ENCODE measurements at places on chromosomes 11 and 22. TPM values are rescaled to one million over a fixed set of nuclear protein-coding genes. Genes with fewer than 3 reads are reported as not detected.

MPZL2 gene
- total RNA-seq: 0.58 TPM

OR51E2 gene
- total RNA-seq: not detected

MUC15 gene
- not detected for total RNA-seq

SLC43A3 gene
- 81.7 TPM for total RNA-seq

OR51I1 gene
- total RNA-seq: not detected

SLC25A1 gene
- 1.2 TPM for total RNA-seq

SPDYC gene
- not detected for total RNA-seq

LUZP2 gene
- total RNA-seq: not detected

GGTLC2 gene
- not detected for total RNA-seq

SMIM35 gene
- not detected for total RNA-seq

PKP3 gene
- total RNA-seq: 221 TPM

- peak; percentile 24 for DNase-seq
- H3K4me1 ChIP-seq: peaks cover 44% of the 10 kb centered on the region
- H3K4me3 ChIP-seq: no peak overlapping the region
- no peaks in the 10 kb centered on the region for H3K36me3 ChIP-seq
- peak overlapping the region; percentile 89 for H3K27ac ChIP-seq
Observed at GRCh38 chr11:2467695-2468055, 22.9 kb downstream of the KCNQ1 start.

GRCh38 chr11:18429332-18429731 is 17.2 kb downstream of the LDHC start:
- H3K27ac ChIP-seq: no peak overlapping the region
- H3K4me1 ChIP-seq: no peaks in the 10 kb centered on the region
- H3K4me3 ChIP-seq: no peak overlapping the region

DNA sequence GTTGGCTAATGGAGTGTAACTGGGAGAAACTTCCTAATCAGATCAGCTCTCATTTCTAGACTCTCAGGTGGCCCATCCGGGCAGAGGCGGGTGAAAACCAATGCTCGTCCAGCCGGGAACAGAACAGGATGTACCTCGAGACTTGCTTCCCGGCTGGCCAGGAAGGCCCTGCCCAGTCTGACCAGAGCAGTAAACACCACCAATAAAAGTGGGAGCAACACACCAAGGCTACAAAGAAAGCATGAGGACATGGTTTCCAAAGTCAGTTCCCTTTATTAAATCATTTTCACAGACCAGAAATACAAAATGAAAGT is 940 bp upstream of the TNKS1BP1 start:
- DNase-seq: peak; percentile 80
- peak overlapping the region; percentile 77 for H3K4me3 ChIP-seq
- peaks cover 36% of the 10 kb centered on the region for H3K4me1 ChIP-seq
- H3K27ac ChIP-seq: peak overlapping the region; percentile 98
- peaks cover 48% of the 10 kb centered on the region for H3K36me3 ChIP-seq

DNA sequence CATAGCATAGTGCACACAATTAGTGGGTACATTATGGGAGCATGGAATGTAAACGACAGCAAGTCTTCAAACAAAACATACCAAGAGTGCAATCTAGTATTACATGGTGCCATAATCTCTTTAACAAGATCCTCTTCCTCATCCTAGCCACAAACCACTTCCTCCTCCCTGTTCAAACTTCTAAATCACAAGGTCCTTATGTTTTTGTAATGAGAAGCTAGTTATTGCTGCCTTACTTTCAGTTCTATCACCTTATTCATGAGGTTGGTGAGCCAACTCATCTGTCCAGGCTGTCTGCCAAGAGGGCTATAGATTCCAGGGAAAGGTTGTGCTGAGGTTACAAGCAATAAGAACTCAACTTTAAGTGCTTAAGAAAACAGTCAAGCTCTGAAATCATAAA is 195.4 kb upstream of the ARHGAP20 start:
- H3K36me3 ChIP-seq: no peaks in the 10 kb centered on the region
- peak; percentile 47 for DNase-seq
- H3K4me1 ChIP-seq: peaks cover 26% of the 10 kb centered on the region
- no peaks in the 10 kb centered on the region for H3K27me3 ChIP-seq
- H3K4me3 ChIP-seq: no peak overlapping the region

DNA sequence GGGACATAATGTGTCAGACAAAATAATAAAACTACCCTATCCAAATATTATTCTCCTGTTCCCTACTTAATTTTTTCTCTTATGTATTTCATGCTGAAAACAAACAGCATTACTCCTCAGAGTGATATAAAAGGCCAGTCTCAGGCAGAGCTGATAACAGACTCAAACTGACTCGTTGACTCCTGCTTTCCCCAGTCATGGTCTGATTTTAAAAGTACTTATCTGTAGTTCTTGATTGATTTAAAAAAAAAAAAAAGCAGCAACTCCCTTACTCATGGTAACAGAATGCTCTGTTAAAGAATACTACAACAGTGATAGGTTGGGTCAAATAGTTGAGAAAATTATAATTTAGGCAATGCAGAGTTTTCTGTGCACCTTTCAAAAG is 90.3 kb upstream of the BARX2 start:
- no peaks in the 10 kb centered on the region for H3K27me3 ChIP-seq
- peak; percentile 61 for DNase-seq
- H3K4me3 ChIP-seq: no peak overlapping the region
- H3K36me3 ChIP-seq: no peaks in the 10 kb centered on the region
- peaks cover 5% of the 10 kb centered on the region for H3K4me1 ChIP-seq

- DNase-seq: peak; percentile 91
- peaks cover 12% of the 10 kb centered on the region for H3K4me1 ChIP-seq
- peak overlapping the region; percentile 7 for H3K27ac ChIP-seq
- H3K36me3 ChIP-seq: no peaks in the 10 kb centered on the region
- H3K27me3 ChIP-seq: no peaks in the 10 kb centered on the region
Observed at GRCh38 chr11:73661035-73661628, 14.8 kb downstream of the PLEKHB1 start.

GRCh38 chr22:24051568-24051967 is 40.5 kb downstream of the CABIN1 start:
- no peaks in the 10 kb centered on the region for H3K4me1 ChIP-seq
- no peak overlapping the region for H3K27ac ChIP-seq
- H3K27me3 ChIP-seq: no peaks in the 10 kb centered on the region
- no peak for DNase-seq

DNA sequence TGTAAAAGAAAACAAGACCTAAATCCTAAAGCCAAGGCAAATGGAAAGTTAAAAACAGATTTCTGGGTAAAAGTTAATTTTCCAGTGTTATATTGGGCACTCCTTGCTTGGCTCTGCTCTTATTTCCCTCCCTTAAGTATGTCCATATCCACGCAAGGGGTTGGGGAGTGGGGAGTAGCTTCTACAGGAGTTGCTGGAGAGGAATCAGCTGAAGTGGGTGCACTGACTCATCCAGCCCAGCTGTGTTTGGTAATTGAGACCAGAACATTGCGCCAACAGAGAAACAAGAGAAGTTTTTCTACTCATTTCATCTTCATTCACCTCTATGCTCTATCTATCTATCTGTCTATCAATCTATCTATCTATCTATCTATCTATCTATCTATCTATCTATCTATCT is 298.4 kb upstream of the PDGFD start:
- DNase-seq: no peak
- H3K4me1 ChIP-seq: no peaks in the 10 kb centered on the region
- no peak overlapping the region for H3K27ac ChIP-seq

GRCh38 chr11:75945446-75945845 is 130.4 kb downstream of the UVRAG start:
- no peaks in the 10 kb centered on the region for H3K36me3 ChIP-seq
- H3K27ac ChIP-seq: no peak overlapping the region
- H3K4me3 ChIP-seq: no peak overlapping the region
- peaks cover 10% of the 10 kb centered on the region for H3K4me1 ChIP-seq
- no peak for DNase-seq
- H3K27me3 ChIP-seq: no peaks in the 10 kb centered on the region

DNA sequence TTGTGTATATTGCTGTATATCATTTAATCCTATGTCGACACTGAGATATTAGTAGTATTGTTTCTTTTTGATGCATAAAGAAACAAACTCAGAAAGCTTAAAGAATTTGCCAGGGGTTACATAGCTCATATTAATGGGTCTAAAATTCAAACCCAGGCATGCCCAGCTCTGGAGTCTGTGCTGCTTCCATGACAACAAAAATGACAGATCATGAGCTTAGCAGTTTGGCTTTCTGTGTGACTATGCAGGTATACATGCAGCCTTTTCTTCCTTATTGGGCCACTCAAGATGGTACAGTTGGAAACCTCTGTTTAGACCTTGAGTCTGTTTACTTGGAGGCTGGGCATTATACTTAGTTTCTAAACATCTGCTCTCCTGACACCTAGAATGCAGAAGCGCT is 220.5 kb upstream of the TENM4 start:
- no peak for DNase-seq
- H3K27me3 ChIP-seq: no peaks in the 10 kb centered on the region
- no peak overlapping the region for H3K27ac ChIP-seq

- H3K27ac ChIP-seq: no peak overlapping the region
- no peak overlapping the region for H3K4me3 ChIP-seq
Observed at GRCh38 chr11:58058276-58059006, 27.7 kb downstream of the OR6Q1 start.

- H3K4me1 ChIP-seq: no peaks in the 10 kb centered on the region
- H3K4me3 ChIP-seq: no peak overlapping the region
- no peak for DNase-seq
- H3K27ac ChIP-seq: no peak overlapping the region
Observed at GRCh38 chr11:75271730-75272129, 31.2 kb downstream of the TPBGL start.

- H3K4me1 ChIP-seq: peaks cover 34% of the 10 kb centered on the region
- DNase-seq: peak; percentile 60
- no peak overlapping the region for H3K4me3 ChIP-seq
- peaks cover 37% of the 10 kb centered on the region for H3K36me3 ChIP-seq
Observed at GRCh38 chr11:46537537-46538295, 56.1 kb downstream of the AMBRA1 start.

DNA sequence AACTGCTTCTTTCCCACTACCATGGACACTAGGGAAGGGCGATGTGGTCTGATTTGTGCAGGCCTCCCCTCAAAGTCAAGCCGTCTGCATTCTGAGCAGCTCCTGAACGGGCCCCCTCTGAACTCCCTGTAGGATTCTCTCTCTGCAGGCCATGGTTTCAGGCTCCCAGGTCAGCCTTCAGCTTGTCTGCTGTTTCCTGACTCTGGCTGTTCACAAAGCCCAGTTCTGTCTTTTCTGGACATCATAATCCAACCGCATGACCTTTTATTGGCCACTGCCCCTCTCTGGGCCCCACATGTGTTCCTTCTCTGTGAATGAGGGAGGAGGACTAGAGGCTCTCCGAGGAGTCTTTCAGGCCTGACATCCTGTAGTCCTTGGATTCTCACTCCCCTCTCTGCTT is 161.0 kb downstream of the FEZ1 start:
- H3K4me1 ChIP-seq: no peaks in the 10 kb centered on the region
- H3K27ac ChIP-seq: no peak overlapping the region
- no peaks in the 10 kb centered on the region for H3K27me3 ChIP-seq
- DNase-seq: peak; percentile 39
- H3K36me3 ChIP-seq: no peaks in the 10 kb centered on the region
- no peak overlapping the region for H3K4me3 ChIP-seq

DNA sequence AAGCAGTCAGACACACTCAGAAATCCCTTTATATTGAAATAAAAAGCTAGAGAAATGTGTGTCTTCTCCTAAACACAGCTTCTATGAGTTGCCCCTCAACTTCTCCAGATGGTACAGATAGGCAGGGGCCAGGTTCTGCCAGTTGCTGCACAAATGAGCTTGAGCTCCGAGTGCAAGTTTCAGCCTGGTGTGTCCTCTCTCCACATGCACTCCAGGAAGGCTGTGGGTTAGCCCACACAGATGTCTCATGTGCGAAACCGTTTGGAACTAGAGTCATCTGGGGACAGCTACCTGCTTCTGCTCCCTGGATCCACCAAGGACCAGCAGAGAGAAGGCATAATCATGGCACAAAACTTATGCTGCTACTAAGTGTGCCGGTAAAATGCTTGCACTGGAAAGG is 812.6 kb downstream of the OPCML start:
- H3K27ac ChIP-seq: no peak overlapping the region
- H3K36me3 ChIP-seq: no peaks in the 10 kb centered on the region
- no peaks in the 10 kb centered on the region for H3K4me1 ChIP-seq
- DNase-seq: no peak
- H3K27me3 ChIP-seq: no peaks in the 10 kb centered on the region

DNA sequence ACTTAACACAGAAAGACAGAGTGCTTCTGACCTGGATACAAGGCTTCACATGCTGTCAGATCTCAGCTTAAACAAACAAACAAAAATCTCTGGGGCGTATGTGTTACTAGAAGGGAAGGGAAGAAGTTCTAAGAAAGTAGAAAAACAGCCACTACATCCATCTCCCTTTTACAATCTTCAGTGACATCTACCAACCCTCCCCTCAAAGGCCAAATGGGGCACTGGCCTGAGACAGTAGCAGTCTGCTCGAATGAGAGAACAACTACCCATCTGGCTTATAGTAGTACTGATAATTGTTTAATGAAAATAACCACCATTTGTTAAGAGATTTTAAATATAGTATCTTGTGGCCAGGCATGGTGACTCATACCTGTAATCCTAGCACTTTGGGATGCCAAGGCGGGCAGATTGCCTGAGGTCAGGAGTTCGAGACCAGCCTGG is 29.4 kb downstream of the CCDC83 start:
- no peak overlapping the region for H3K27ac ChIP-seq
- DNase-seq: no peak
- H3K36me3 ChIP-seq: no peaks in the 10 kb centered on the region
- H3K4me3 ChIP-seq: no peak overlapping the region
- no peaks in the 10 kb centered on the region for H3K27me3 ChIP-seq
- H3K4me1 ChIP-seq: no peaks in the 10 kb centered on the region

DNA sequence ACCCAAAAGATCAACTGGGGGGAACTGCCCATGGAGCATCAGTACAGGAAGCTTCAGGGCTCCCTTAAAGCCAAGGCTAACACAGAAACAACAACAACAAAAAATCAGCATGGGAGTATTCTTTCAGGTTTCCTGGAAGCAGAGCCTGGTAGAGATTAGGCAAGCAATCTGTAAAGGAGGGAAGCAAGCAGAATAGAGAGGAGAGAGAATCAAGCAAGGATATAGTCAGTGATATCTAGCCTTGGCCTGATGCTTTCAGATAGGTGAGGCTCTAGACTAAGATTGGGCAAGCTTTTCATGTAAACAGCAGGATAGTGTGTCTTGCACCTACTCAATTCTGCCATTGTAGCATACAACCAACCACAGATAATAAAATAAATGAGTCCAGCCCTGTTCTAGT is 44.4 kb upstream of the FAT3 start:
- no peaks in the 10 kb centered on the region for H3K27me3 ChIP-seq
- no peaks in the 10 kb centered on the region for H3K36me3 ChIP-seq
- no peak overlapping the region for H3K4me3 ChIP-seq
- no peaks in the 10 kb centered on the region for H3K4me1 ChIP-seq
- no peak overlapping the region for H3K27ac ChIP-seq

DNA sequence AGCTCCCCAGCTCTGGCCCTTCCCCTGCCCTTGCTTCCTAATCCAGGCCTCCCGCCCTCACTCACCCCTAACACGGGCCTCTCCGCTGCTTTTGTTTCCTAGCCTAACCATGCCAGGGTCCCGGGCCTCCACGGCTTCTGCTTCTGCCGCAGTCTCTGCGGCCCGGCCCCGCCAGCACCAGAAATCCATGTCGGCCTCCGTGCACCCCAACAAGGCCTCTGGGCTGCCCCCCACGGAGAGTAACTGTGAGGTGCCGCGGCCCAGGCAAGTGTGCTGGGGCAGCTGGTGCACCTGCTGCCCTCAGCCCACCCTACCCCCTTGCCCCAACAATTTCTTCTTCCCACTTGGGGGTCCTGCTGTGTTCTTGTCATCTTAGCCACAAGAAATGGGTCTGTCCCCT is 13.1 kb downstream of the RCOR2 start:
- no peak overlapping the region for H3K27ac ChIP-seq
- peaks cover 11% of the 10 kb centered on the region for H3K4me1 ChIP-seq
- H3K27me3 ChIP-seq: no peaks in the 10 kb centered on the region
- no peak for DNase-seq

Data from stomach (tissue), 19 donors.